ENCODE measurements at places on chromosomes 7 and 10. TPM values are rescaled to one million over a fixed set of nuclear protein-coding genes. Genes with fewer than 3 reads are reported as not detected.

GRCh38 chr7:151680810-151681209, 161.1 kb upstream of the RHEB start:
- no peak for DNase-seq

DNA sequence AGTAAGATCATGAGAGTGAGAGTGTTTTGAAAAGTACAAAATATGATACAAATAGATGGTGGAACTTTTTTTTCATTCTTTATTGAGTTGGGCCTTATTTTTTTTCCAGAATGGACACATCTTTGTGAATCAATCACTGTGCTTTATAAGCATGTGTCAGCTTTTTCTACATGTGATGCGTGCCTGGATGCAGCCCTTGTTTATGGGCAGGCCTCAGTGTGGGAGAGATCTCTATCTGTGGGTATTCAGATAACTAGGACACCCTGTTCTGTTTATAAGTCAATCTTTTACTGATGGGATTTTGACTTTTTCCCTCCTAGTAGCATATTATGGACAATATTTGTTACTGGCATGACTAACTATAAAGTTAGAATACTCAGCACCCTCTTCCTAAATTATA, 42.9 kb upstream of the IKZF1 start:
- no peak for DNase-seq

DNA sequence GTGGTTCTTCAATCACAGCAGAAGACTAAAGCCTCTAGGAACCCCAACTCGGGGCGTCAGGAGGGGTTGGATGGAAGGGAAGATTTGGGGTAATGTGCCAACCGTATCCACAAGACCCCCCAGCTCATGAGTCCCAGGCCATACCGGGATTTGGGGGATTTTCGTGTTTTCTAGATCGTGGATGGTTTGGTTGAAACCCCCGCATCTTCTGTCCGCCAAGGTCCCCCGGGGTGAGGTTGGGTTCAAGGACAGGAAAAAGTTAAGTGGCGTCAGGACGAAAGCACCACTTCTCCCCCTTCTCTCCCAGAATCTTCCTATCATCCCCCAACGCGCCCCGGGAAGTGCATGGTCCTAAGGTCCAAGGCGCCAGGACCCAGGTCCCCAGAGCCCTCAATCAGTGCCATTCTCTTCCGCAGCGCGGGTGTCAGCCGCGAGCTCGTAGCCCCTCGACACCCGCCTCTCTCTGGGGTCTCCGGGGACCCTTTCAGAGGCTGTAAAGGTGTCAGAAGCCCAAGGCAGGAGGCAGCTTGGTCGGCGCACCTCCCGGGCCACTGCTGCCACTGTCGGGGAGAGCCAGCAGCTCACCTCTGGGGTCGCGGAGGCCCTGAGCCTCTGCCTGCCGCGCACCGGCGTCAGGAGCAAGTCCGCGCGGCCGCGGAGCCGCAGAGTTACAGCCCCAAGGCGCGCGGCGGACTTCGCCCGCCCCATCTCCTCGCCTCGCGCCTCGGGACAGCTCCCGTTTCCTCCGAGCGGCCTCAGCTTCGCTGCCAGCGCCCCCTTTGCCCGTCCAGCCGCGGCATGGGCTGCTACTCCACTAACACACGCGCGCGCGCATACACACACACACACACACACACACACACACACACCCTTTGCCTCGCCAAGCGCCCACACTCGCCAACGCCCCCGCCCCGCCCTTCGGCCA, 1.5 kb downstream of the MKX start:
- DNase-seq: peak; percentile 25

DNA sequence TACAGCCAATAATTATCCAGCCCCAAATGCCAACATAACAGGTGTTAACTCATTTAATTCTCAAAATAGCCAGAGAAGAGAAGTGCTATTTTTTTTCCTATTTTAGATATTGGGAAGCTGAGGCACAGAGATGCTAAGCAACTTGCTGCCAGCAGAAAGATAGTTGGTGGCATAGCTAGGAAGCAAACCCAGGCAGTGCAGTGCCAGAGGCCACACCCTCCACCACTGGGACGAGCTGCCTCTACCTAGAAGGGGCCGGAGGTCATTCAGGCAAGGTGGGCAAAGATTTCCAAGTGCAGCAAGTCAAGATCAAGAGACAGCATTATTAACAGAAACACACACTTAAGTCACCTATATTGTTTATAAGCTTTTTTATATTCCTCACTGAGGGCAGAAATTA, 654.1 kb downstream of the INHBA start:
- no peak for DNase-seq

DNA sequence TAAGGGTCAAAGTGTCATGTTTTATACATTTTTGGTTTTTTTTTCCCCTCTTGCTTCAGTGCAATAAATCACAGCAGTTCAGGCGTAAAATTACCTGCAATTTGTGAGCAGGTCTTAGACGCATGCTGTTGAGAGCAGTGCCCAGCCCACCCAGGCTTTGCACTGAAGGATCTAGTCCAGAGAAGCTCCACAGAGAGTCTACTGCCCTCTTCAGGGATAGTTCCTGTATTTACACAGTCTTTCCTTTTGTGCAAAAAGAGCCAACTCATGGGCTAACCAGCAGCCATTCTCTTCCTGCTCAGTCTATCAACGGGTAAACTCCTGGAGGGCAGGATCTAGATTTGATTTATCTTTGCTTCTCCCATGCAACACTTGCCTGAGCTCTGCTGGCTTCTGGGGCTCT, 82.2 kb upstream of the NAMPT start:
- DNase-seq: no peak

DNA sequence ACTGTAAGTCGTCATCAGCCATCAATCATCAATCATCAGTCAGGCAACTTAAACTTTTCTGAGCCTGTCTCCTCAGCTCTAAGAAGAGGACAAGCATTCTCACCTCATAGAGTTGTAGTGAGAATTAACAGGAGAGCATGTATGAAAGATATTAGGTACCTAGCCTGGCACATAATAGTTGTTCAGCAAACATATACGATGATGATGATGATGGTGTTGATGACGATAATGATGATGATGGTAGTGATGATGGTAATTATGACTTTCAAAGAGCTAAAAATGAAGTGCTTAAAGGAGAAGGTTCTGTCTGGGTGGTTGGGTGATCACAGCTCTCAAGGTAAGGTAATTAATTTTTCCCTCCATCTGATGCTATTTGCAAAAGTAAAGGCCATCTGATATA, 55.1 kb upstream of the ADRB1 start:
- no peak for DNase-seq

GRCh38 chr7:73573791-73574190, 4.6 kb downstream of the TBL2 start:
- DNase-seq: no peak

GRCh38 chr10:118472415-118473304, 122.8 kb downstream of the PRLHR start:
- DNase-seq: no peak

- no peak for DNase-seq
These were observed 78.8 kb downstream of the SGMS1 start for GRCh38 chr10:50544857-50545429.

- DNase-seq: no peak
These were observed 129.9 kb upstream of the LYZL2 start for GRCh38 chr10:30759423-30759822.

- no peak for DNase-seq
These were observed 169.7 kb downstream of the ITGB1 start for GRCh38 chr10:32788359-32788758.

The EPDR1 gene
- 305 TPM for total RNA-seq

The ACBD5 gene
- 52.6 TPM for total RNA-seq

The GRM3 gene
- not detected for total RNA-seq

The IFIT1B gene
- total RNA-seq: not detected

Measured in Caki2 (cell line).